ENCODE measurements at places on chromosomes 11 and 22.

- DNase-seq = no peak
Observed at GRCh38 chr22:42803389-42803788, 53.7 kb downstream of the ARFGAP3 start.

- DNase-seq = no peak
Observed at GRCh38 chr11:60348116-60348515, 21.1 kb downstream of the MS4A6E start.

- no peak for DNase-seq
Observed at GRCh38 chr11:33735271-33736147, 714 bp downstream of the CD59 start.

DNA sequence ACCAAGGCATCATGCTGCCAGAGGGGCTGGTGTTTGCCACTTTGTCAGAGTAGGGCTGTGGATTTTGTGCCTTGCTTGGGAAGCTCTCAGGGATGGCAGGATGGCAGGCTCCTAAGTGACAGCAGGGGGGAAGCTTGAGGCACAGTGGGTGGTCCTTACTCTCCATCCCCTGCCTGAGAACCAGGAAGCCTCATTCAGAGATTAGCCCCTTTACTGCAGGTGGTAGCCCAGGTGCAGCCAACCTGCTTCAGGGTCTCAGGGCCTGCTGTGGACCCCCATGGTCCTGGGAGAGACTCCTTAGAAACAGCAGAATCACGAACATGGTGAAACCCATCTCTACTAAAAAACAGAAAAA lies 8.9 kb upstream of the ST3GAL4 start:
- DNase-seq = no peak

DNA sequence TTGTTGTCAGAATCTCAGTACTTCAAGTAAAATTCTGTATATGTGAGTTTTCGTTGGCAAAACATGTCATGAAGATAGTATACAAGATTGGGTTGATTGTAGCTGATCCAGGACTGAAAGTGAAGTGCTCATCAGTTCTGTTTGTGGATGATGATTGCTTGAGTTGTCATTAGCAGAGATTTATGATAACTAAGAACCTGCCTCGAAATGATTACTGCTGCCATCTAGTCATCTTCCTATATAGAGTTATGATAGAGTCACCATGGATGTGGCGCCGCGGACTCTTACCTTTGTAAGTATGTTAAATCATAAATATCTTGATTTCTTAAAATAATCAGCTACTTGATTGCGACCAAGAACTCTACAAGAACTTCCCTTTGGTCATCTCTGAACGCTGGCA lies 27.9 kb upstream of the MYO18B start:
- no peak for DNase-seq

DNA sequence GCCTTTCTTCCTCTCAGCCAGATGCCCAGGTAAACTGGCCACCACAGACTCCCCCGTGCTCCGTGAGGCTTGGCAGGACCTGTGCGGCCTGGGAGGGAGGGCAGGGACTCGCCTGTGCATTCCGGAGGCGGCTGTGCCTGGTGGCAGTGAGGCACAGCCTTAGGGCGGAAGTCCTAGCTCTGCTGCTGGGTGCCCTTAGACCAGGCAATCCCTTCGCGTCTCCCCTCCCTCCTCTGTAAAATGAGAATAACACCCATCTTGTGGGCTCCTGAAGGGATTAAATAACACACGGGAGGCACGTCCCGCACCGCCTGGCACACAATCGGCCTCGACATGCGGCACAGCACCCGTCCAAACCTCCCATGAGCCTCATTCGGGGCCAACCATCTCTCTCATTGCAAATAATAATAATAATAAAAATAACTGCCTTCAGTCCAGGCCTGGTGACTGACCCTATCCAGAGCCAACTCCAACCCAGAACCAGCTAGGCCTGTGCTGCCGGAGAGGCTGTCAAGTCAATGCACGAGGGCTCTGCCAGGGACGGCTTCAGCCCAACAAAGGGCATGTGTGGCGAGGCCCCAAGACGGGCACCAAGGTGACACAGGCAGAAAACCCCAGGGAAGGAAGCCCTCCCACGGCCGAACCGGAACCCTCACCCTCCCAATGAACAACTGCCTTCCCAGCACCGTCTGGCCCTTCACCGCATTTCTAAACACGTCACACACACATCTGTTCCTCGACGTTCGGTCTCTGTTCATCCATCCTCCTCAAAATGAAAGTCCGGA lies 8.2 kb downstream of the LTO1 start:
- DNase-seq = no peak

GRCh38 chr11:76205252-76206076 lies 838 bp downstream of the WNT11 start:
- no peak for DNase-seq

- no peak for DNase-seq
Observed at GRCh38 chr22:46878191-46878948, 115.9 kb downstream of the TBC1D22A start.

- peak; percentile 25 for DNase-seq
Observed at GRCh38 chr22:49925525-49926128, 7.2 kb downstream of the CRELD2 start.

All from activated naive CD4-positive, alpha-beta T cell (primary cell).